Stimulated activated CD4-positive, alpha-beta T cell treated with anti-CD3 and anti-CD28 coated beads, Interleukin-2, amount 100 ng/mL, for 4 hours (primary cell): ENCODE measurements at places on chromosomes 7 and 10.
A peak's percentile ranks its signal among the peaks of the same experiment; 100 is the strongest.

DNA sequence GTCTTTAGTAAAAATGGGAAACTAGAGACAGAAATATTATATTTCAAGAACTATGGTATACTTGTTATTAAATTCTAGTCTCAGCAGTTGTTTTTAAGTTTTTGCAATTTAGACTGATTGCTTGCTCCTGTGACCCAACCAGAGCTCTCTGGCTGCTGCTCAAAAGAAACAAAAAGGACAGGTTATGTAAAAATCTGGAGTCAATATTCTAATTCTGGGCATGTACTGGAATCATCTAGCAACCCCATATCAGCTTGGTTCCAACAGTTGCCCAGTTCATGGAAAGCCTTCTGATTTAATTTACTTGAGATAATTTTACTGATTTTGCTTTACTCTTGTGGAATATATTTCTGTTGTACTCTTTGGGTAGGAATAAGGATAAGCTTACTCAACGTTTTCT is 10.3 kb downstream of the KCP start:
- no peak for DNase-seq

DNA sequence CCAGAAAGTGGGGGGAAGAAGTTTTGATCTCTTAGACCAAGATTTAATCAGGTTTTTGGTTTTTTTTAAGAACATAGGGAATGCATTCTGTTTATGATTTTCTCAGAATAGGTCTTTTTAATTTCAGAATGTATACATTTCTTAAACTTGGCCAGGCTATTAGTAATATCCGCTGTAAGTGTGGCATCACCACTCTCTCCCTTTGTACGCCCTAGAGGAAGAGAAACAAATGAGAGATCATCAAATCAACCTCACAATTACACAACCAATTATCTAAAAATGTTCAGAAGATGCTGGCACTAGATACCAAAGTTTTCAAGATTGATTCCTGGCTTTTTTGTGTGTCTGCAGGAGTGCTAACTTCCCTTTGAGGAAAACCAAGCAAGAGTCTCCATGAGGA is 70.0 kb downstream of the KLF6 start:
- DNase-seq = no peak

GRCh38 chr7:65449505-65449852 is 75.8 kb downstream of the ZNF92 start:
- no peak for DNase-seq

GRCh38 chr10:67022099-67022498 is 96.3 kb downstream of the LRRTM3 start:
- DNase-seq = no peak

- DNase-seq = no peak
Observed at GRCh38 chr7:137703291-137704010, 143.3 kb downstream of the DGKI start.

DNA sequence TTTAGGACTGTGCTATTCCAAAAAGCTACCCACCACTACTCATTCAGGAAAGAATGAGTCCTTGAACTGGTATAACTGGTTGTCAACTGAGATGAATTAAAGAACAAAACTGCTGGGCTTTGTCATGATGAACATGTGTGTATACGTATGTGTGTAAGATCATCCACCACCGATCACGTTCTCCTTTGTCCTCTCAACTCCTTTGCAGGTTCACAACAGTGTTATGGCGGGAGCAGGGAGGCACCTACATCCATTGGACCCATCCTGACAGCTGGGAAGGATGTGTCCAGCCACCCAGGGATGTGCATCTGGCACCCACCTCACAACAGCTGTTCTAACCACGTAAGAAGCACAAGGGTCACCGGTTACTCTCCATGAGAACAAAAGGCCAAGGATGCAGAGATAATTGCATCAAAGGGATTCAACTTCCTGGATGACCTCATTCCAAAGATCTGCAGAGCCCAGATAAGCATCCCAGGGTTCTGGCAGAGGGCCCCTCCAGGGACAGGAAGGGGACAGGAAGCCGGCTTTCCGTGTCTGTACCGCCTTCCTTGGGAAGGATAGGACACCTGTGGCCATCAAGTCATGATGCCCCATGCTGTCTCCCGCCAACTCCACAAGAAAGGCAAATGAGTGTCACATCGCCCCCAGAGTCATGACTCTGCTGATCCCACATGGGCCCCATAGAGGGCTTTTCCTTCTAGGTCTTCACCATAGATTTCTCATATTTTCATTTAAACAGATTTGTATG is 66.1 kb downstream of the STEAP1B start:
- DNase-seq = no peak

- no peak for DNase-seq
Observed at GRCh38 chr7:131072505-131073091, 255.1 kb upstream of the MKLN1 start.

DNA sequence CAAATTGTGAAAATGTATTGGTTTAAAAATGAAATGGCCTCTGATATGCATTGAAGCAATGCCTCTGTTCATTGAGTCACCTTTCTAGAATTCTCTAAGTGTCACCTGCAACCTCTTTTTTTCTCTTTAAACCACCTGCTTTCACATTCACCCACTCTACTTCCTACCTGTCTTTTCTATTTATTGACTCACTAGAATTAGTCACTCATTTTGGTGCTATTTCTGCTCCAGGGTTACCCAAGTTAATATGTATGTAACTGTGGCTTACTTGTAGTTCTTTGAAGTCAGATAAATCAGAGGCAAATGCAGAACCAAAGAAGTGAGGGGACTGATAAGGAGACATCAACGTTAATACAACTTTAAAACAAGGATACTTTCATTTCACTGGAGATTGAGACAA is 674.7 kb downstream of the CCSER2 start:
- DNase-seq = no peak

- DNase-seq = no peak
Observed at GRCh38 chr7:16554518-16555236, 28.1 kb downstream of the LRRC72 start.

DNA sequence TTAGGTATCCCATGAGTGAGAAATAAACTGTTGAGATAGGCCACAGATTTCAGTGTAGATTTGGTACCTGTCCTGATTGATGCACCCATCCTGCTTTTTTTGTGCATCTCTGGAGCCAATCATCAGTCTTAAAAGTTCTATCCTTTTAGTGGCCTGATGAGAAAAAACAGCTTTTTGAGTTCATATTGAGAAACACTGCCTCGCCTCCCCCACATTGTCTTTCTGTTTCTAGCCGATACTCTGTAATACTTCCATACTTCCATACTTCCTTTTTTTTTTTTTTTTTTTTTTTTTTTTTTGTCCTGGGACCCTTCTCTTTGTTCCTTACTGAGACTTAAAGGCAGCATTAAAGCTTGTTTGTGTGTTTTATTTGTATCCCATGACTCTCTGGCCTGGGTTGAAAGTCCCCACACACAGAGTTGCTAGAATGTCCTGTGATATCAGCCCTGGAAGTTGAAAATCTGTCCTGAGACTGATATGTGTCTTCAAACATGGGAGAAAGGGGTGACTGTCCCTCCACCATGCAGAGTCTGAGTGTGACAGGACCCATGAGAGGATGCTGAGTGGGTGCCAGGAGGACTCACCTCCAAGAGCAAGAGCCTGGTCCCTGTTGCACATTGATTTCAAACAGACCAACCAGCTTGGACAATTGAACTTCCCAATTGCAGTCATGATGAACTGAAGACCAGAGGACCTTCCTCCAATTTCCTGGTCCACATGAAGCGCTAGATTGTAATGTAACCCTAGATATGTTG is 5.7 kb downstream of the ZNF22 start:
- no peak for DNase-seq

- no peak for DNase-seq
Observed at GRCh38 chr10:21929070-21929469, 74.5 kb downstream of the DNAJC1 start.

- no peak for DNase-seq
Observed at GRCh38 chr7:6121141-6121540, 90.0 kb downstream of the ANKRD61 start.

- no peak for DNase-seq
Observed at GRCh38 chr10:85043207-85043606, 714.8 kb downstream of the CCSER2 start.

GRCh38 chr10:62870866-62871265 is 54.7 kb upstream of the EGR2 start:
- DNase-seq = no peak

DNA sequence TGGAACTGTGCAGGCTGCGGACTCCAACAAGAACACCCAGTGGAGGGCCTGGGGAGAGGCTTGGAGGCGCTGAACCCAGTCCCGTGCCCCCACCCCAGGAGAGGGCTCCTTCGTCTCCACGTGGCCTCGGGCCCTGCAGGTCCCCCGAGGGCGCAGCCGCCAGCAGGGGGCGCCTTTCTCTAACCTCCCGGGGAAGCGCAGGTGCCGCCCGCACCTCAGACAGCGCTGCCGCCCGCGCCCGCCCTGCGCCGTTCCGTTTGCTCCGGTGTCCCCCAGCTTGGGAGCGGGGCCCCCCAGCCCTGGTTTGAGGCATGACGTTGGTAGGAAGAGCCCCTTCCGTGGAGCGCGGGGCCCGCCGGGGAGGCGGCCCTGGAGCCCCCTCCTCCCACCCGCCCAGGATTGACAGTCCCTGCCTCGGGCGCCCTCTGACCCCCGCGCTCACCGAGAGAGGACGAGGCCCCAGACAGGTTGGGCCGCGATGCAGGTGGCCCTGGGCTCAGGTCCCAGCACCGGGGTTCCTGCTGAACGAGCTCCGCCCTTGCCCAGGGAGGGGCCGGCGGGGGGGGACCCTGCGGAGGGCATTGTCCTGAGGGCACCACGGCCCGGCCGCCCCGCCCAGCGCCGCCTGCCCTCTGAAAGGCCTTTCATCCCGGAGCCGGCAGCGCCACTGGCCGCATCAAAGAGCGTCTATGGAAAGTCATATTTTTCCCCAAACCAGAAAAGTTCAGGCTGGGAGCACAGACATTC is 42.8 kb downstream of the FOXL3 start:
- DNase-seq = peak; percentile 90

DNA sequence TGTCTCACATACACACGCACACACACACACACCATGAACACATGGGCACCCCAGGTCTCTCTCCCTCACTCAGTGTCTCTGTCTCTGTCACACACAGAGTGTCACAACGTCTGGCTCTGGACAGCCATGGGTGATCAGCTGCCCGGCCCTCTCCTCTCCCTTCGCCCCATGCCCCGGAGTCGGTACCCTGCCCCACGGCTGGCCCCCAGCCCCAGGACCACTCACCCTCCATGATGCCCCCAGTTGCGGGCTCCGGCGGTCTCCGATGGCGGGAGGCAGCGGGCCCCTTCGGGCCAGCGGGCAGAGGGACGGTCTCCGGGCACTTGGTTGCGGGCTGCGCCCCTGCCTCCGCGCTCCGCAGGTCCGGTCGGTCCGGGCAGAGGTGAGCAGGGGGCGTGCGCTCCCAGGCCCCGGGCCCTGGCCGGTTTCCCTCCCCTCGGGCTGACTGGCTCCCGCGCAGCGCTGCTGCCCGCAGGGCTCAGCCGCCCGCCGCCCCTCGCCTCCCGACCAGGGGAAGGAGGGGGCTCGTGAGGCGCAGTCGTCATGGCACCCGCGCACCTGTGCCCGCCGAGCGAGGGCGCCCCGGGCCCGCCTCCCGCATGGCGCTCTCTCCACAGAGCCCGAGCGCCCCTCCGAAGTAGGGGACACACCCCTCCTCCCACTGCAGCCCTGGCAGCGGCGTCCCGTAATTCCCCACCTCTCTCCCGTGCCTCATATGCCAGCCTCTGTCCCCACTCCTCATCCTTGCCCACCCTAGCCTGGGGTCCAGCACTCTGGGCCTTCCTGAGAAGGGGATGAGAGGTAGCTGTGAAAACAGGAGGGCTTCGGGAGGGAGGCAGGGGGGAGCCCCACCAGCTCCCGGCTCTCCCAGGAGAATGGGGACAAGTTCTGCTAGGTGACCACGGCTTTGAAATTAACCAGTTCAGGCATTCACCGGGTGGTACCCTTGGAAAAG is at the start of gene NPFFR1:
TSS of gene NPFFR1 (minus strand) at position 560 of the 955 bp plus-strand sequence. CDS start at position 232, 328 bp downstream.
- DNase-seq = no peak

DNA sequence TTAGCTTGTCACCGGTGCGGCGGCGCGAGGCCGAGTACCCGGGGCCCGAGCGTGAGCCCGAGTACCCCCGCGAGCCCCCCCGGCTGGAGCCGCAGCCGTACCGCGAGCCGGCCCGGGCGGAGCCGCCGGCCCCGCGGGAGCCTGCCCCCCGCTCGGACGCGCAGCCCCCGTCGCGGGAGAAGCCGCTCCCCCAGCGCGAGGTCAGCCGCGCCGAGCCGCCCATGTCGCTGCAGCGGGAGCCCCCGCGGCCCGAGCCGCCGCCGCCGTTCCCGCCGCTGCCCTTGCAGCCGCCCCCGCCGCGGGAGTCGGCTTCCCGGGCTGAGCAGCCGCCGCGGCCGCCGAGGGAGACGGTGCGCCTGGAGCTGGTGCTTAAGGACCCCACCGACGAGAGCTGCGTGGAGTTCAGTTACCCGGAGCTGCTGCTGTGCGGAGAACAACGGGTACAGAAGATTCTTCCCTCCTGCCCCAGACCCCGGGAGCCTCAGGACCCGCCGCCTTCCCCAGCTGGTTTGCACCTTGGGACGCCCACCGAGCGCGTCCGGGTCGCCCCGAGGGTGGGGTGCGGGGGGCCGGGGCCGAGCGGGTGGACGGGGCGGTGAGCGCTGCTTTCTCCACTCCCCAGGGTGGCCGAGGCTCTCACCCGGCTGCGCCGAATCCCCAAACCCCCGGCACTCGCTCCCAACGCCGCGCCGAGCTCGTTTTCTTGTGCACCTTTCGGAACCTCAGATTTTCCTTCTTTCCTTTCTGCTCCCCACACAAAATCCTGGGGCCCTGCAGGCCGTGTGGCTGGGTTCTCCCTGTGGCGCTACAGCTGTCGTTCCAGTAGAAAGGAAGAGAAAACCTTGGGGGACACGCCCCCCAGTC is 708 bp downstream of the UBN2 start:
- DNase-seq = no peak
